ENCODE measurements at places on chromosomes 6 and 20.

- no peak for DNase-seq
Observed at GRCh38 chr20:57657535-57658446, 37.6 kb upstream of the ZBP1 start.

DNA sequence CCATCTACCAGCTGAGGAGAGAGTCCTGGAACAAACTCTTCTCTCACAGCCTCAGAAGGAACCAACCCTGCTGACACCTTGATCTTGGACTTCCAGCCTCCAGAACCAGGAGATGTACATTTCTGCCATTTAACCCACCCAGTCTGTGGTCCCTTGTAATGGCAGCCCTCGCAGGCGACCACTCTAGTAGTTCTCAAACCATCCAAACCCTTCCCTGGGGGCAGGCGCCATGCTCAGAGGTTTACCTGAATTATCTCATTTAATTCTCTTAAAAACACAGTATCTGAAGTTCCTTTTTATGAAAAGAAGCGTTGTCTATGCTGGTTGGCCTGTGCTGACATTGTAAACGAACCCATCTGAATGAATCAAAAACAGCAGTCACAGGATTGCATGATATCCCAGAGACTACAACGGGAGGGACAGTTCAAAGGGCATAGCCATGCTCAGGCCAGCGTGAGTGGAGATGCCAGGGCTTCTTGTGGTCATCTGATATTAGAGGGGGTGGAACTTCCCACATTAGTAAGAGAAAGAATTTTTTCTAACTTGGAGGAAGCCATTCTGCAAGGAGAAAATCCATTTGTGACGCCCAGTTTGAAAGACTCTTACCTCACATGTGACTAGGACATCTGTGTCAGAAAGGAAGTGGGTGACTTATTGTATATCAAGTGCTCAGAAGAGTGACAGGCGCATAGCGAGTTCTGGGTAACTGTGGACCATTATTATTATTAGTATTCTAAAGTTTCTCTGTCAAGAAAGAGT is 17.2 kb upstream of the TAGAP start:
- DNase-seq = no peak

DNA sequence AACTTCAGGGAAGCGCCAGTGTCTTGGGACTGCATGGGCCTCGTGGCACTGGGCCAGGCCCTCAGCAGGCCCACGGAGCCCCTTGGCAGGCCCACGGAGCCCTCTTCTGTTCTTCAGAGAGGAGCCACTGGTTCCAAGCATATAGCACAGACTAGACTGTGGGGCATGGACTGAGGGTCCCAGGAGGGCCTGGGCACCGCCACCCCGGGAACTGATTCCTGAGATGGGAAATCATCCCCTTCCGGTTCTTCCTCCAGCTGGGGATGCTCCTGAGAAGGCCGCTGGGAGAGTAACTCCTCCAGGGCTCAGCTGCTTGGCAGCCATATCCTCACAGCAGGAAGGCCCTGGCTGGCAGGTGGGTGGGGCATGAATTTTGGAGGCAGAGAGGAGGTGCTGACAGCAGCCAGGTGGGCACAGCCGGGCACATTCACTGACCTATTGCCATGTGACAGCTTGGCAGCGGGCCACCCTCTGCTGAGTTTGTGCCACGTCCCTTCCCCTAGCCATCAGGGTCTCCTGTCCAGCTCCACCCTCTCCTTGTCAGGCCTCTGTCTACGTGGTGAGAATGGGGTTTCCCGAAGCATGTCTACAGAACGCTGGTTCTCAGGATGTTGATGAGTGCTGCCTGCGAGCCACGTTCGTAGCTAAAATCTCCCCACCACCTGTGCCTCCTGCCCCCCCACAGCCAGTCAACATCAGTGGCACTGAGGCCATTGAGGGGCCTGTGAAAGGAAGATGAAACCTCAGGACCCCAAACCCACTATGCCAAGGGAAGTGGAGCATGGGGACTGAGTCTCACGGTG is 152.1 kb downstream of the TAF4 start:
- no peak for DNase-seq

- peak; percentile 3 for DNase-seq
Observed at GRCh38 chr20:18857640-18858039, 44.1 kb downstream of the SCP2D1 start.

DNA sequence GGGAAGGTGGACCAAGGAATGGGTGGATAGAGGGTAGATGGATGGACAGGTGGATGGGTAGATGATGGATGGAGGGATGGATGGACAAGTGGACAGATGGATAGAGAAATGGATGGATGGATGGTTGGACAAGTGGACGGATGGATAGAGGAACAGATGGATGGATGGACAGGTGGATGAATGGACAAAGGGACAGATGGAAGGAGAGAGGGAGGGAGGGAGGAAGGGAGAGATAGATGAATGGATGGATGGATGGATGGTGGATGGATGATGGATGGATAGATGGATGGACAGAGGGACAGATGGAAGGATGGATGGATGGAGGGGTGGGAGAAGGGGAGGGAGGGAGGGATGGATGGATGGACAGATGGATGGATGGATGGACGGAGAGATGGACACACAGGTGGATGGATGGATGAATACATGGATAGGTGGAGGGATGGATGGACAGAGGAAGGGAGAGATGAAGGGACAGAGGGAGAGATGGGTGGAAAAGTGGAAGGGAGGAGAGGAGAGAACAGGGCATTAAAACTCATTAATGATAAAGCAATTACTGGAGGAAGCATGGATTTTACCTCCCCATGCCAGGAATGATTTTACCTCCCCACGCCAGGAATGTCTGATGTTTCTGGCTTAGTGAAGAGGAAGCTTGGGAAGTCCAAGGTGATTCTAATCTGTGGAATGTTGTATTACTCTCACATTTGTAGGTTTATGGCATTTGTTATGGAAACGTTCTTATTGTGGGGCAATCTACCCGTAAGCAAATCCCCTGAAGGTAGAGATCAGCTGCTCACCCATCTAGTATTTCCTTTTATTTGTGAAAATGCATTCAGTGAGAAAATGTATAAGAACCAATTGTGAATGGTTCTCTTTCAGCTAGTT is 383.3 kb downstream of the TAF4 start:
- peak; percentile 42 for DNase-seq

DNA sequence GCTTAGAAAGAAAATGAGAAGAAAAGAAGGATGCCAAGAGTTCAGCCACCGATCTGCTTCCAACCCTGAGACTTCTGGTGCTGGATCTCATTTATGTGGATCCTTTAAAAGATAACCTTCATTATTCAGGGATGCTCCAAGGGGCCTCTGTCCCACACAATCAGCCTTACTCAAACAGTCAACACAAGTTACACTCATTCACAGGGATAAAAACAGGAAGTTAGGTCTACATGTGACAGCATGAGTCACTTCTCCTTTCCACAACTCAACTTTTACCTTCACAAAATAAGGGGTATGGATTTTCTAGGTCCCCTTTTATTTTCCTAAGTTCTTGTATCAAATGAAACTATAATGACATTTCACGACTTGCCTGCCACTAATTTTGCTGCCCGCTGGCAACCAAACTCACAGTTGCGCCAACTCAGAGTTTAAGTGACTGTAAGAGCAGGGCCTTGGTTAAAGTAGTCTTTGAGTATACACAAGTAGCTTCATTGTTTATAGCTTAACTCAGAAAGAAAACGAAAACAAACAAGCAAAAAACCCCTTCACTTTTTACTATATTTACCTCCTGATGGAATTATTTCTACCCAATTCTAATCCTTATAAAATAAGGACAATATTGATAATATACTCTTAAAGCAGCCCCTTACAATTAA is 278.8 kb upstream of the RUNX2 start:
- no peak for DNase-seq

- no peak for DNase-seq
Observed at GRCh38 chr6:138645976-138646640, 127.5 kb upstream of the CCDC28A start.

DNA sequence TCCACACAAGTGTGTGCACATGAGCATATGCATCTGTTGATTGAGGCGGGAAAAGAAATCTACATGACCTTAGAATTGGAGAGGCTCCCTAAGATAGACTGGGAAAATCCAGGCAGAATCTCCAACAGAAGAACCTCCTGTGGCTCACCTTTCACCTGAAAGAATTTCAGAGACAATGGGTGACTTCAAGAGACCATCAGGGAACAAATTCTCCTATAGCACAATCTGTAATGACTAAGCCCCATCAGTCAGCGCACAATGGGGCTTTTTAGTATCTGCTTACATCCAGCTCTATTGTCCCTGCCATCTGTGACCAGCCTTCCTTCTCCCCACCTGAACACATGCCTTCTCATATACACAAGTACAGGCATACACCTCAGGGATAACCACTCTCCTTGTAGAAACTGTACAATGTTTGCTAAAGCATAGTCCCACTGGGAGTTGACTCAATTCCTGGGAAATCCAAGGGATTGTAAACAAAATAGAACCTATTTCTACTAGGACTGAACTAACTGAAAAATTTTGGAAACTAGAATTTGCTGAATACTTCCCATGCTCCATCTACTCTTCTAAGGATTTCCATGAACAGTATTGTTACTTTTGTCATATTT is 150.8 kb upstream of the STXBP5 start:
- DNase-seq = no peak

- peak; percentile 56 for DNase-seq
Observed at GRCh38 chr20:32031007-32031958, 20.8 kb upstream of the HCK start.

DNA sequence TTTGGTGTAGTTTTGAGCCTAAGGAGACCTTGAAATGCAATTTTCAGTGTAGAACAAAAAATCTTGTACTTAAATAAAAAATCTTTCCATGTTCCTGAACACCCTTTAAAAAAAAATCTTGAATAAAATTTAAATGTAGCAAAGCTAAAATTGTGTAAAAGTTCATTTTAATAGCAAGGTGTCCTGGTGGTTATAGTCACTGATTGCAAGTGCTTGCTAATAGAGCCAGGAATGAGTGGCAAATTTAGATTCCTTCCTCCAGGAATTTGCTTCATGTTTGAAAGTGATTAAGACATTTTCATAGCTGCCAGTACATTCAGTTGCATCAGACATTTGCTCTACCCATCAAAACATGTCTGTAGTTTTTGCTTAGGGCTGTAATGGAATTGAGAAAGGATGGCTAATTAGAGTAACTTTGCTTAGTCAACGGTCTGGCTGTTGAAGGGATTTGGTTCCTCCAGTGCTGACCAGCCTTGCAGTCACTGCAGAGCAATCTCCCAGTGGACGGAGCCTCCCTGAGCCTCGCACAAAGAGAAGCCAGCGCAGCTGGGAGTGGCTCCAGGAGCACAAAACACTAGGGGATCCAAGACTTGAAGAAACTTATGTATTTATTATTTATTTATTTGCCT is 36.5 kb downstream of the AKAP12 start:
- peak; percentile 80 for DNase-seq

DNA sequence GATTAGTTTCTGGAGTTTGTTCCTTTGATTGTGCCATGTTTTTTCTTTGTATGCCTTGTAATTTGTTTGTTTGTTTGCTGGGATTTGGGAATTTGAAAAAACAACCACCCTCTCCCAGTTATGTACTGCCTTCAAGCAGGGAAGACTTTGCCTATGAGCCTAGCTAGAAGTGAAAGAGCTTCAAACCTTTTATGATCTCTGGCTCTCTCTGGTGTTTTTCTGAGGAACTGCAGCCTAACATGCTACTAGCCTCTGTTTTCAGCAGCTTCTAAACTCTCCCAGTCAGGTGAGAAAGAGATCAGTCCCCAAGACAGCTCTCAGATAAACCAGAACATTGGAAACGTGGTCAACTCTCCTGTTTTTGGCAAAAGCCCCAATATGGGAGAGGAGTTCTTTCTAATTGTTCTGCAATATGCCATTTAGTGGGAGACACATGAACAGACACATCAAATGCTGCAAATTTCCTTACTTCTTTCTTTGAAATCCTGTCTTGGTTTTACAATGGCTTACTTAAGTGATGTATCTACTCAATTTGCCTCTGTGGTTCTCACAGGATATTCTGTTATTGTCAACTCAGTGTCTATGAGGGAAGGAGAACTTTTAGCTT is 58.9 kb upstream of the SERINC1 start:
- DNase-seq = peak; percentile 34

DNA sequence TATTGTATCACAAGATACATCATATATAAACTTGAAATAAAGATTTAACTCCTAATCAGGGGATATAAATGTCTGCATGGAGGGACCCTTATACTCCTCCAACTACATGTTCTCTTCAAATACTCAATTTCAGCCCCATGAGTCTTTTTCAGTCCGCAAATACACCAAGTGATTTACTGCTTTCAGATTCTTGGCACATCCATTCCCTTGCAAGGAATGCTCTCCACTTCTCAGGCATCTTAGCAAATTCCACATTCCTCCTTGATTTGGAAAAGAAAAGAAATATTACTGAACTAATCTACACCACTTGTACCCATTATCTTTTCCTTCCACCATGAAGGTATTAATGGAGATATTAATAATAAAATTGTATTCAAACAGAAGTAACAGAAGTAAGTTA is 999.4 kb upstream of the GJE1 start:
- peak; percentile 45 for DNase-seq

GRCh38 chr6:44733126-44733525 is 345.6 kb downstream of the CDC5L start:
- DNase-seq = no peak

GRCh38 chr20:34022151-34022838 is 28.6 kb downstream of the RALY start:
- DNase-seq = no peak
